ENCODE measurements at places on chromosomes 7 and 10. TPM values are rescaled to one million over a fixed set of nuclear protein-coding genes. Genes with fewer than 3 reads are reported as not detected.

DNA sequence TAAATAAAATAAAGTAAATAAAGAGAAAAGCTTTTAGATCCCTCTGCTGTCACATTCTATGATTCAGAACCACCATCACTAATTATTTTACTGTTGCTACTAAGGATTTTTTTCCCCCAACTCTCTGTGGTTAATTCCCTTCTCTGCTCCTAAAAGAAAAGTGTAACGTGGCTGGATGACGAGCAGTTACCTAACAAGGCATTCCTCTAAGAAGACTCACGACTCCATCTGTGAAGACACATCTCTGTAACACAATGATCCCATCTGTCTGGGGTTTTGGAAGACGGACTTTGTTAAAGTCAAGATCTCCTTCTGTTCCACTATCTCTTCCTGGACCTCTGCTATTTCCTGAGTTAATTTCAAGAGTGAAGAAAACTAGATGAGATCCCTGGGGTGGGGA, 179.9 kb downstream of the SFMBT2 start:
- no peak for DNase-seq

DNA sequence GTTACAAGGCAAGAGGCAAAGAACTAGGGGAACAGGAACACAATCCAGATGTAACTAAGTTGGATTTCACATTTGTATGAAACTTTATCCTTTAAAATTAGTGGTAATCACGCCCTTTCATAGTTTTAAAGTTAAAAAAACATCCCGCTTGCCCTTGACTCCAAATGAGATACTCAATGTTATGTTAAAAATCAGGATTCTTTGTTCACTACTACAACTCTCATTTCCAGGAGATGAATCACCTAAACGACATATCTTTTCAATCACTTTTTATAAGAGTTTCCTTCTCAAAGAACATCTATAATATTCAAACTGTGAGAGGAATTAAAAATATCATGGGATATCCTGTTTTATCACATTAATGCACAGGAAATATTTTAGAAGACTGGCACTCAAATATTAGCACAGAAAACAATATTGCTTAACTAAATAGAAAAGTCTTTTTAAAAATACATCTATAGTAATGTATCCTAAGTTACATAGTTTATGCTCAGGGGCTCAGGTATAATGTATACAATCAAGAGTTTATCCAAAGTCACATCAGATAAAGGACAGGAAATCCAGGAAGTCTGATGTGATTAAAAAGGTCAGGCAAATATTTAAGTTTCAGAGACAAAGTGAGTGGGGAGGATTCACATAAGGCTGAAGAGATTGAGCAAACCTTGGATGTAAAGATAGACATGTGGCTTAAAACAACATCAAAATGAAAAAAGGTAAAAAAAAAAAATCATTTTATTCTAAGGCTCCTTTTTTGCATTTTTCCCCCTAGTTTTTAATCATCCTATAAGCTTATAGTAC, 41.9 kb downstream of the CADPS2 start:
- DNase-seq, result no peak

The CTBP2 gene
- 44.4 TPM for total RNA-seq

DNA sequence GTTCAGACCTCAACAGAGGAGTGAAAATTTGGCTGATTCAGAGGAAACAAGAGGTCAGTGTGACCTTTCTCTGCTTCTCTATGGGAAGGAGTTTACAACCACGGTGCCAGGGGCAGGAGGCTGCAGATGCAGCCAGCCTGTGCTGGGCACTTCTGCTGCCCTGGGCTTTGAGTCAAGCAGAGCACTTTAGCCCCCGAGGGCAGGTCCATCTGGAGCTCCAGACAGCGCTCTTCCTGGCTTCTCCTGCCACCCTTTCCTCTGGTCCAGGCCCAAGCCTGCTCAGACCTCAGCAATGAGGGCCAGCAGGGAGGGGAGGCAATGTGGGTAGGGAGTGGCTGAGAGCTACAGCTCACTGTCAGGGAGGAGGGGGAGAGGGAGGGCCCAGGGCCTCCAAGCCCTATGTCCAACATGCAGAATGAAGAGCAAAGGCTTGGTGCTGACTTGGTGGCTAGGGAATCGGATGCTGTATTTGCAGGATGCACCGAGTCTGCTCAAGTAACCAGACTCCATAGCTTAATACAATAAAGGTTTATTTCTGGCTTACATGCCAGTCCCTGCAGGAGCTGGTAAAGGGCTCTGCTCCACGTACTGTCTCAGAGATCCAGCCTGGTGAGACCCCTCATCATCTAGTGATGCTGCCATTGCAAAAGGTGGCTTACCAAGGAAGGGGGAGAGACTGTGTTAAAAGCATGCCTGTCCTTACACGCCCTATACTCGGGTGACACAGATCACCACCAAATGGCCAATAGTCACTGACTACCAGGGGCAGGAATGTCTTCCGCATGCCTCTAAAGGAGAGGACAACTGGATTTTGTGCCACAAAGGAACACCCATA, 481.6 kb downstream of the RPS24 start:
- peak; percentile 85 for DNase-seq

GRCh38 chr10:14500172-14500765, 169.5 kb upstream of the FRMD4A start:
- DNase-seq, result no peak

DNA sequence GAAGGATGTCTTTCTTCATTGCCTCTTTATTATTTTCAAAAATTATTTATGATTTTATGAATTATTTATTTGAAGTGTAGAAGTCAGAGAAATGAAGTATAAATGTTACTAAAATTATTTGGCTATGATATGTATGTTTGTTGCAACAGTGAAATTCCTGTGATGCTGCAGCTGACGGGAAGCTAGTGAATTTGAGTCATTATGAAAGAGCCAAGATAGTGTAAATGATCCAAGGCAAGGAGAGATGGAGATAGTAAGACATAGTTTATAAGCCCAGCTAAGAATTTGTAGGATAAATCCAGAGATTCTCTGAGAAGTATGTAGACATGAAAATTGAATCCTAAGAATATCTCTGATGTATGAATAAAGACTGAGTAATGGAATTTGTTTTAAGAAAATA, 30.8 kb downstream of the CASD1 start:
- no peak for DNase-seq

- no peak for DNase-seq
These were observed 127.4 kb upstream of the EFCAB10 start for GRCh38 chr7:105708763-105709080.

DNA sequence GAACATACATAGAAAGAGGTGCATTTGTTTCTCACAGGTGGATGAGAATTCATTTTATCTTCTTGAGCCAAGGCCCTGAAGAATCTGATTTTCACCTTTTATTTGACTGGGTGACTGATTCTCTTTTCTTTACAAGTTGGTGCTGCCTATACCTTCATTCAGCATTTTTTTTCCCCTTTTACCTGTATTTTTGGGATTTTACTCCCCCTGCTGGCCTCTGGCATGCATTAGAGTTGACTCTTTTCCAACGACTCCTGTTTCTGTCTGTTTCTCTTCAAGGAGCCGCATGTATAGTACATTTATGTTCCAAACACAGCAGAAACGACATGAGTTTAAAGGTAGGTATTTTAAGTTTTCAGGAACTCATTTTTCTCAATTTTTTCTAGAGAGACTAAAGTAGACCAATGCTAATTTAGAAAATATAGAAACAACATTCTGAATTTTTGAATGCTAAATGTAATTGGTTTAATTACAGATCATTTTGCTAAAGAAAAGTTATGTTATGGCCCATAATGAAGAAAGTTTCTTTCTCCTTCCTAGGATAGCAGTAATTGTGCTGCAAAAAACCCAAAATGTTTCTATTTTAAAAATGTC, 149.8 kb upstream of the HDAC9 start:
- DNase-seq, result no peak

GRCh38 chr10:1449572-1450205, 287.6 kb downstream of the ADARB2 start:
- no peak for DNase-seq

GRCh38 chr7:135180122-135180521, 9.6 kb upstream of the CYREN start:
- DNase-seq, result no peak

DNA sequence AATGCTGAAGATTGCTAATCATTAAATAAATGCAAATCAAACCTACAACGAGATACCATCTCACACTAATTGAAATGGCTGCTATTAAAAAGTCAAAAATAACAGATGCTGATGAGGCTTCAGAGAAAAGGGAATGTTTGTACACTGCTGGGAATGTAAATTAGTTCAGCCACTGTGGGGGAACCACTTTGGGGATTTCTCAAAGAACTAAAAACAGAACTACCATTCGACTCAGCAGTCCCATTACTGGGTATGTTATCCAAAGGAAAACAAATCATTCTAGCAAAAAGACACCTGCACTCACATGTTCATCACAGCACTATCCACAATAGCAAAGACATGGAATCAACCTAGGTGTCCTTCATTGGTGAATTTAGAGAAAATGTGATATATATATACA, 379.0 kb upstream of the CNTNAP2 start:
- DNase-seq, result no peak

The HTR5A gene
- total RNA-seq, result not detected

- DNase-seq, result no peak
These were observed 666.7 kb upstream of the FOXK1 start for GRCh38 chr7:4015371-4015770.

DNA sequence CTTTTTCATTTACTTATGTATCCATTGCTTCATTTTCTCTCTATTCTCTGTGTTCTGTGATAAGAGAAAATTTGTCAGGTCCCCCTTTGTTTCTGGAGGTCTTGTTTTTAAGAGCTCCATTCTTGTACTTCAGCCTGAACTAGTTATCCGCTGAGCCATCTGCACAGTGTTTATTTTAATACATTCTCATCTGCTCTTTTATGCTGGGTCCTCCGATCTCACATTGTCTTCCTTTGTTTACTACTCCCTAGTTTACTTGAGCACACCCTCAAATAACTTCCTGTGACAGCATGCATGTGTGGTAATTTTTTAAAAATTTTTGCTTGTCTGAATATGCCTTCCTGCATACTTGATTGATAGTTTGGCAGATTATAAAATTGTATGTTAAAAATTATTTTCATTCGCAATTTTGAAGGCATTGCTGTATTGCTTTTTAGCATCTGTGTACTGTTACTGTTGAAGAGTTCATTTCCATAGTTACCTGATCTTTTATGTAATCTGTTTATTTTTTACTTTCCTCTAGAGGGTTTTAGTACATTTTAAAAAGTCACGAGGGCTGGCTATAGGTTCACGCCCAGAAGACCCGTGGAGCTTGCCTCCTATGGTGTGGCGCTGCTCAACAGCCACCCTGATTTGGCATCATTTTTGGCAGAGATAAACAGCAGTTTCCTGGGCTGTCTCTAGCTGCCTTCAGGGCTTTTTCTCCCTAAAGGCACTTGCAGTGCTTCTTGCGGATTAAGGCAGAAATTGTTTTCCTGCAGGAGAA, 31.9 kb downstream of the RSBN1L start:
- DNase-seq, result no peak

GRCh38 chr7:25807086-25807611, 344.8 kb upstream of the NFE2L3 start:
- DNase-seq, result no peak

DNA sequence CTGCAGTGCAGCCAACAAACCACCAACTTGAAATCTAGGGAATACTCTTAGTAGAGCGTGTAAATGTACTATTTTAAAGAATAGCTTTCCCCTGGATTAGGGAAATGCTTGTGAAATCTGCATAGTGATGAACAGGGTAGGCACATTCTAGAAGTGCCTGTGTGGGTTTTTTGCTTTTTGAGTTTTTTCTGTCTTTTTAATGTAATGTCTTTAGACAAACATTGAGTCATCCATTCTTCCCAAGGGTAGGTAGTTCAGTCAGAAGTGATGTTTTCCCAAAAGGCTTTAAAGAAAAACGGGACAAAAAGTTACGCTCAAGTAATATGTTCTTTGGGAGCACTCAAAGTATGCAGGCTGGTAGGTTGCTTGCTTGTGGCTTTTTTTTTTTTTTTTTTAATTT, 130.0 kb downstream of the AUTS2 start:
- no peak for DNase-seq

GRCh38 chr10:71971769-71972555, 7.8 kb downstream of the CHST3 start:
- no peak for DNase-seq

The GATA3 gene
- total RNA-seq, result 1.00 TPM

The CYP2C9 gene
- total RNA-seq, result not detected

GRCh38 chr7:7639421-7639820, 1.1 kb upstream of the UMAD1 start:
- no peak for DNase-seq

- DNase-seq, result no peak
These were observed 12.1 kb upstream of the CSGALNACT2 start for GRCh38 chr10:43125881-43126731.

Data from posterior vena cava (tissue), 2 donors.